ENCODE measurements at places on chromosomes 1 and 21.

GRCh38 chr1:204507317-204508105 lies 8.7 kb upstream of the MDM4 start:
- DNase-seq: no peak

GRCh38 chr1:230814949-230815692 lies 53.2 kb downstream of the C1orf198 start:
- no peak for DNase-seq

- DNase-seq: no peak
Observed at GRCh38 chr1:201737352-201738060, 91.5 kb upstream of the IPO9 start.

DNA sequence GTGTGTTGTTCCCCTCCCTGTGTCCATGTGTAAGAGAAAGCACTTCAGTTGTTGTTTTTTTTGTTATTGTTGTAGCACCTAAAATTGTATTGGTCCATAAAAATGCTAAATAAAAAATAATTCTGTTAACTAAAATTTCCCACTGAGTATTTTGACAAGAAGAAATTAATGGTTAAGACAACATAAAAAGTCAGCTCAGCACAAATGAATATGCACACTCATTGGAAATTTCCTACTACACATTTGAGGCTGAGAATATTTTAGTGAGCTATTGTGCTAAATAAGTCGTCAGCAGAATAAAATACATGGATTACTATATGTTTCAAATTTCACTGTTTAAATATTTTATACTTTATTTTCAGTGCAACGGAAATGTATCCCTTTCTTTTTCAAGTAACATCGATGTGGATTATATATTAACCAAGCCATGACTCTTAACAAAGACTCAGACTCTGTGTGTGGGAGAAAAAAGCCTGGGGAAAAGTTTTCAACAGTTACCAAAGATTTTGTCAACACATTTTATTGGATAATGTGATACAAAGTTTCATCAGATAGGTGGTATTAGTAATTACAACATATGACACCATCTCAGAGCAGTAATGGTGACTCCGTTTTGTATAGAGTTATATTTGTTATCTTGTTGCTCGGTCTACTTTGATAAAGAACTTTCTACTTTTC lies 63.4 kb downstream of the LYPLAL1 start:
- no peak for DNase-seq

GRCh38 chr1:223611936-223612335 lies 53.6 kb downstream of the CAPN8 start:
- no peak for DNase-seq

- DNase-seq: no peak
Observed at GRCh38 chr1:9270290-9270883, 22.3 kb upstream of the SPSB1 start.

GRCh38 chr1:66278260-66279021 lies 255.5 kb upstream of the SGIP1 start:
- no peak for DNase-seq

DNA sequence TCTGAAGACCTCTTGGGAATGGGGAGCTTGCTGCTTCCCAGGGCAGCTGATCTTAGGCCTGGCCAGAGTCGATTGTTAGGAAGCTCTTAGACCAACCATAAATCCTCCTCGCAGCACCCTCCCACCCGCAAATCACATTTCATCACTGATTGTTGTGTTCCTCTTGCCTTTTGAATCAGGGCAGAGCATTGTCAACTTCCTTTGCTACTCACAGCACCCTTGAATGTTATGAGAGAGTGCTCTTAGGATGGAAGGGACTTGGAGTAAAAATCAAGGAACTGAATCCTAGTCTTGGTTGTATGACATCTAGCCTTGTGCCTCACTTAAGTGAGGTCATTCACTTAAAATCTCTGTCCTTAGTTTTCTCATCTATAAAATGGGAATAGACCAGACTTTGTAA lies 3.0 kb downstream of the VASH2 start:
- no peak for DNase-seq

All from CD4-positive, alpha-beta T cell (primary cell).